ENCODE measurements at places on chromosomes 1 and 21. TPM values are rescaled to one million over a fixed set of nuclear protein-coding genes. Genes with fewer than 3 reads are reported as not detected.

Gene LDLRAD2
- not detected for total RNA-seq

Gene BCAN
- total RNA-seq, result not detected

Gene ADAM30
- total RNA-seq, result not detected

Gene PTGER3
- 0.12 TPM for total RNA-seq

Gene KIF17
- total RNA-seq, result not detected

Gene PGLYRP4
- total RNA-seq, result not detected

Gene LHX8
- not detected for total RNA-seq

Gene OR2L2
- 0.19 TPM for total RNA-seq

GRCh38 chr1:25553749-25554429, 10.5 kb downstream of the LDLRAP1 start:
- peaks cover 92% of the 10 kb centered on the region for H3K4me1 ChIP-seq
- H3K27me3 ChIP-seq, result no peaks in the 10 kb centered on the region
- H3K4me3 ChIP-seq, result no peak overlapping the region
- DNase-seq, result no peak
- H3K27ac ChIP-seq, result peak overlapping the region; percentile 28

DNA sequence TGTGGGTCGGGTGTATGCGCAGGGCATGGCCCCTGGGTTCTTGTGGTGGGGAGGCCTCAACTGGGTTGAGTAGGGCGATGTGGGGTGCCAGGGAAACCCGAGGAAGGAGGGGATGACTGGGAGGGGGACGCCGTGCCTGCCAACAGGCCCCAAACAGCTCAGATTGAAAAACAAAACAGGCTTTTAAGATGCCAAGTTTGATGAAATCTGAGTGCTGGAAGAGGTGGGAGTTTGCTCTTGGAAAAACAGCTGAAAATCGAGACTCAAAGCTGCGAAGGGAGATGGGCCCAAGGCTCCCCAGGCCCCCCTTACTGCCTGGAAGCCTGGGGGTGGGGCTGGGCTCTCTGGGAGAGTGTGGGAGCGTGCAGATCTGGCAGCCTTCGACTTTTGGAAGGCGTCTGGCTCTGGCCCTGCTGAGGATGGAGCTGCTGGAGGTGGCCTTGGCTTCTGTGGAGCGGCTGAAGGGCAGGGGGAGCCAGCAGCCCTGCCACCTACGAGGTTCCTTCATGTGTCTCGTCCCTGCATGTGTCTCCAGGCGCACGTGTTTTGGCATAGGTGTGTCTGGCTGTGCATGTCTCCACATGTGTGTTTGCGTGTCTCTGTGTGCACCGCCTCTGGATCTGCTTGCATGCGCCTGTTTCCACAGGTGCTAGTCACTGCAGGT, 33.3 kb downstream of the PTPRF start:
- no peaks in the 10 kb centered on the region for H3K36me3 ChIP-seq
- H3K27ac ChIP-seq, result no peak overlapping the region
- peaks cover 9% of the 10 kb centered on the region for H3K4me1 ChIP-seq
- H3K4me3 ChIP-seq, result no peak overlapping the region

- H3K4me3 ChIP-seq, result peak overlapping the region; percentile 95
- peaks cover 37% of the 10 kb centered on the region for H3K4me1 ChIP-seq
- H3K27ac ChIP-seq, result peak overlapping the region; percentile 91
Measured at GRCh38 chr1:151612501-151613281, 841 bp downstream of the SNX27 start.

GRCh38 chr1:157158967-157159366, 20.8 kb upstream of the ETV3 start:
- no peak overlapping the region for H3K27ac ChIP-seq
- H3K4me3 ChIP-seq, result no peak overlapping the region
- no peak for DNase-seq
- no peaks in the 10 kb centered on the region for H3K36me3 ChIP-seq
- H3K27me3 ChIP-seq, result peaks cover 24% of the 10 kb centered on the region
- peaks cover 11% of the 10 kb centered on the region for H3K4me1 ChIP-seq

GRCh38 chr1:39926343-39926793, 24.7 kb upstream of the MYCL start:
- H3K4me1 ChIP-seq, result peaks cover 2% of the 10 kb centered on the region
- no peak for DNase-seq
- no peak overlapping the region for H3K4me3 ChIP-seq
- peaks cover 7% of the 10 kb centered on the region for H3K27me3 ChIP-seq
- H3K27ac ChIP-seq, result no peak overlapping the region

DNA sequence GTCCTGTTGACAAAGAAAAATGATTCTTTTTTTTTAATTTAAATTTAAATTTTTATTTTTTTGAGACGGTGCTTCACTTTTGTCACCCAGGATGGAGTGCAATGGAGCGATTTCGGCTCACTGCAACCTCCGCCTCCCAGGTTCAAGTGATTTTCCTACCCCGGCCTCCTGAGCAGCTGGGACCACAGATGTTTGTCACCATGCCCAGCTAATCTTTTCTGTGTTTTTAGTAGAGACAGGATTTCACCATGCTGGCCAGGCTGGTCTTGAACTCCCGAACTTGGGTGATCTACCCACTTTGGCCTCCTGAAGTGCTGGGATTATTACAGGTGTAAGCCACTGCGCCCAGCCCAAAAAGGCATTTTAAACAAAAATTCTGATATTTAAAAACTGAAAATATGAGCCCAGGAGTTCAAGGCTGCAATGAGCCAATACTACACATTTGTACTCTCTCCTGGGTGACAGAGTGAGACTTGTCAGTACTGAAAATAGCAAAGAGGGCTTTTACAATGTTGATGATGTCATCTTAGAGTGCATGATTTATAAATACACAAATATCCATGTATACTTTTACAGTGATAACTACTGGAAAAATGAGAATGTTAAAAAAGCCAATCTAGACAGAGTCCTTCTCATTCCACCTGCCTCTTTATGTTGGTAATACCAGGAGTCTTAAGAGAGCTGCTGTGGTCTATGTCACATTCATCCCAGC, 56.0 kb upstream of the STUM start:
- no peaks in the 10 kb centered on the region for H3K4me1 ChIP-seq
- no peak overlapping the region for H3K4me3 ChIP-seq
- no peaks in the 10 kb centered on the region for H3K36me3 ChIP-seq
- DNase-seq, result no peak

- H3K36me3 ChIP-seq, result peaks cover 5% of the 10 kb centered on the region
- H3K4me3 ChIP-seq, result no peak overlapping the region
- H3K4me1 ChIP-seq, result no peaks in the 10 kb centered on the region
- no peak overlapping the region for H3K27ac ChIP-seq
Measured at GRCh38 chr1:168583571-168583970, 7.2 kb downstream of the XCL1 start.

GRCh38 chr1:64663668-64664067, 81.2 kb upstream of the RAVER2 start:
- no peaks in the 10 kb centered on the region for H3K36me3 ChIP-seq
- H3K27ac ChIP-seq, result no peak overlapping the region
- peaks cover 3% of the 10 kb centered on the region for H3K4me1 ChIP-seq
- H3K27me3 ChIP-seq, result no peaks in the 10 kb centered on the region
- no peak overlapping the region for H3K4me3 ChIP-seq

DNA sequence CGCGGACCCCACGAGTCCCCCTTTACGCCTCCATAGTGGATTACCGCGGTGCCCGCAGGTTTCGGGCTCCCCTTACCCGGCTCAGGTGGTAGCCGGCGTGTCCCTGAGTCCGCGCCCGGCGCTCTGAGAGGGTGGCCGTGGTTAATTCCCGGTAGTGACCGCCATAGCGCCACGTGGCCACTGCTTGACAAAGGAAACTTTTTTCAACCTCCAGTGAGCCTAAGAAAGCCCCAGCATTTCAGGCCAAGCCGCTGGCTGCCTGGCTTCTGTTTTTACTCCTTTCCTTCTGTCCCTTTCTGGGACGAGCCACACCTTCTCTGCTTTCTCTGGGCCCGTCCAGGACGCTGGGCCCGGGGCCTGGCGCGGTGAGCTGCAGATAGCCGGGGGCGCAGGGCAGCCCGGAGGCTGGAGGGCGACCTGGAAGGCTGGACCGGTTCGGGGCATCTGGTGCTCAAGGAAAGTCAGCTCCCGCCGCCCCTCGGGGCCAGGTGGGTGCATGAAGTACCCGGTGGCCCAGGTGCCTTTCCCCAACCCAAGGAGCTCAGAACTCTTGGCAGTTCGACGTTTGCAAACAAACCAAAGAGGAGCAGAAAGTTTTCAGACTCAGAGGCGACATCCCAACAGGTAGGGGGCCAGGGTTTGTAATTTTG, 540 bp upstream of the C1orf198 start:
- DNase-seq, result no peak
- H3K27ac ChIP-seq, result no peak overlapping the region
- H3K4me3 ChIP-seq, result peak overlapping the region; percentile 78
- H3K27me3 ChIP-seq, result peaks cover 40% of the 10 kb centered on the region
- H3K4me1 ChIP-seq, result peaks cover 9% of the 10 kb centered on the region
- H3K36me3 ChIP-seq, result no peaks in the 10 kb centered on the region

DNA sequence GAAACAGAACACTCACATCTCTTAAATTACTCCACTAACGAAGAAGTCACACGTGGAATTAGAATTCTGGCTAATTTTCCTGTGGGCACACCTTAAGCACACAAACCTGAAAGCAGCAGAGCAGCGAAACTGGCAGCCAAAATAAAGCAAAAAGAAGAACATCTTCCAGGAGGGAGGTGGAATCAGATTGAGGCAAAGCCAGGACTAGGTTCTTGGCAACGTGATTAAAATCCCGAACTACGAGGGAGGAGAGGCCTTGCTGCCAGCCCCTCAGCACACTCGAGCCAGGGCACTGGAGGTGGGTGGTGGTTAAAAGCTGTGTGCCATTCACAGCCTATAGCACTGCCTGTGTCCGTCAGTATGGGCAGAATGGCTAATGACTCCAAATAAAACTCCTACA, 58.0 kb downstream of the HIVEP3 start:
- H3K4me1 ChIP-seq, result peaks cover 33% of the 10 kb centered on the region
- H3K4me3 ChIP-seq, result no peak overlapping the region
- H3K27ac ChIP-seq, result no peak overlapping the region
- no peaks in the 10 kb centered on the region for H3K27me3 ChIP-seq
- no peak for DNase-seq
- H3K36me3 ChIP-seq, result peaks cover 6% of the 10 kb centered on the region

DNA sequence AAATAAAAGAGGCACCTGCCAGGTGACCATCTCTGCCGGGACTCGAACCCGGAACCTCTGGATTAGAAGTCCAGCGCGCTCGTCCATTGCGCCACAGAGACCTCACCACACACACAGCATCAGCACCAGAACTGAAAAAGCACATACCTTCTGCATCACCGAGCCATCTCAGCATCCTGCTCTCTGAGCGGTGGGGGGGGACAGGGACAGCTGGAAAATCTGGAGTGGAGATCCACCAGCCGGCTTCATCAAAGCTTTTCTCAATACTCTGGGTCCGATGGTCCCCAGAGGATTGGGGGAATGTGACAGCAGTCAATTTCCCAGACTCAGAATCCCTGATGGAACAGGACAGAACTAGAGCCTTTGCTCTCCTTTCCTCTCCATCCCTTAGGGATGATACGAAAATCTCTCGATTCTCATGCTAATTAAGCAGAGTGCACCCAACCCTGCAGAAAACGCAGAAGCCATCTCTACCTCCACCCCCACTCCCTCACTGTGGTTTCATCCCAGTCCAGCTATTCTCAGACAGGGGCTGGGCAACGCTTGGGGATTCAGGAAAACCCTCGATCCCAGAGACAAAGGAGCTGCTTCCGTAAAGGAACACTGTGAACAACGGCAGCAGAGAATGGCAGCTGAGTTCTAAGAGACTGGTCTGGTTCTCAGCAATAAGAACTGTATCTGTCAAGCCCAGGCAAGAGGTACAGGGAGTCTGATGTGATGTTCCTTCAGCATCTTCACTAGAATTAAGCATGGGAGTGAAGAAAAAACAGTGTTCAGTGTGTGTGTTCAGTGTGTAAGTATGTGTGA, 29.6 kb upstream of the CADM3 start:
- no peak overlapping the region for H3K4me3 ChIP-seq
- no peak for DNase-seq
- H3K4me1 ChIP-seq, result no peaks in the 10 kb centered on the region
- no peak overlapping the region for H3K27ac ChIP-seq

GRCh38 chr1:108811611-108812010, 45.3 kb downstream of the AKNAD1 start:
- no peak for DNase-seq
- peaks cover 17% of the 10 kb centered on the region for H3K36me3 ChIP-seq
- H3K27me3 ChIP-seq, result peaks cover 14% of the 10 kb centered on the region
- H3K27ac ChIP-seq, result no peak overlapping the region

- peaks cover 44% of the 10 kb centered on the region for H3K4me1 ChIP-seq
- no peak overlapping the region for H3K4me3 ChIP-seq
- no peak for DNase-seq
- H3K36me3 ChIP-seq, result peaks cover 17% of the 10 kb centered on the region
- peak overlapping the region; percentile 67 for H3K27ac ChIP-seq
Measured at GRCh38 chr1:169623132-169623926, 6.6 kb downstream of the SELP start.

GRCh38 chr1:3130268-3130667, 61.3 kb downstream of the PRDM16 start:
- H3K36me3 ChIP-seq, result no peaks in the 10 kb centered on the region
- H3K4me1 ChIP-seq, result no peaks in the 10 kb centered on the region
- no peak overlapping the region for H3K27ac ChIP-seq
- no peak for DNase-seq
- H3K27me3 ChIP-seq, result no peaks in the 10 kb centered on the region
- H3K4me3 ChIP-seq, result no peak overlapping the region

DNA sequence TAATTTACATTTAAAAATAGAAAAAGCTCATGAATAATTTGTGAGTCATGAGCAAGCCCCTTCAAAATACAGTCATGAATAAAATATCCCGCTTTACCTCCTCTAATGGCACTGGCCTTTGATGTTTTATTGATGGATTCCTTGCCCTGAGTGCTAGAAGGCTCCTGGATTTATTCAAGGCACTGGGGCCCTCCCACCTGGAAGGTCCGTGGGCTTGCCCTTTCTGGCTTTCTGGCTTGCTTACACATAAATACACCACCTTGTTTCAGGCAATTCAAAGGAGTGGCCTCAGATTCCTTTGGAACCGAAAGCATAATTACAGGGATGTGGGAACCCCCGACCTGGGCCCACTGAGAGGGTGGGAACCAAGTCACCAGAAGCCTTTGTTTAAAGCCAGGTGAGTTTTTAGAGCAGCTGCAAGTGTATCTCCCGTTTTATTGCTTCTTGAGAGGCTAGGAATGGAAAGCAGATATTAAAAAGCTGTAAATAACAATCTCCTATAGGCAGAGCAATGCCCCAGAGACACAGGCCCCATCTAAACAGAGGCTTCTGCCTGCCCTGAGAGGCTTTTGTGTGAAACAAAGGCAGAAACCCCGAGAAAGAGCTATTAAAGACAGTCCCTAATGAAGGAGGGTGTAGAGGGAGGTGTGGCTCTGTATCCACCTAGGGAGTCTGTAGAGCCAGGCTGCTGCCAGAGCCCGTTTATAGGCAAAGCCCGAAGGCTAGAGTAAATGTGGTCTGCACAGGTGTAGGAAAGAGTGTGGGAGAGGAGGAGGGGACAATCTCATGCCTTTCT, 126.4 kb downstream of the FAM78B start:
- H3K27ac ChIP-seq, result peak overlapping the region; percentile 33
- no peaks in the 10 kb centered on the region for H3K4me1 ChIP-seq
- no peaks in the 10 kb centered on the region for H3K27me3 ChIP-seq
- no peak overlapping the region for H3K4me3 ChIP-seq
- H3K36me3 ChIP-seq, result no peaks in the 10 kb centered on the region
